Activated naive CD4-positive, alpha-beta T cell treated with anti-CD3 and anti-CD28 coated beads, Interleukin-2, amount 50 U/mL, for 72 hours (primary cell): ENCODE measurements at places on chromosomes 16 and 17. TPM values are rescaled to one million over a fixed set of nuclear protein-coding genes. Genes with fewer than 3 reads are reported as not detected.

The SOX15 gene
- total RNA-seq, result 0.93 TPM

DNA sequence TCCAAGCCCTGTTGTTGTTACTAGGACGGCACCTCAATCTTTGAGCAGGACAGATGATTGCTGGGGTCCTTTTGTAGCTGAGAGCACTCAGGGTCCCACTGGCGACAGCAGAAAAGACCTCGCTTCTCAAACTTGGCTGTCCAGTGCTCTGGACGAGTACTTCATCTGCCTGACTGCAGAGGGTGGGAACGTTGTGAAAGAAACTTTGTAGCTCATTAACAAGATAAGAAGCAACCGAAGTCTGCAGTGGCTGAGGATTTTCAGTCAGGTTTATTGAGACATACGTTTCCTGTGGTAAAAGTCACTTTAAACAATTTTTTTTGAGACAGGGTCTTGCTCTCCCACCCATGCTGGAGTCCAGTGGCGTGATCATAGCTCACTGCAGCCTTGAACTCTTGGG, 191.7 kb downstream of the PRKCB start:
- no peak for DNase-seq

DNA sequence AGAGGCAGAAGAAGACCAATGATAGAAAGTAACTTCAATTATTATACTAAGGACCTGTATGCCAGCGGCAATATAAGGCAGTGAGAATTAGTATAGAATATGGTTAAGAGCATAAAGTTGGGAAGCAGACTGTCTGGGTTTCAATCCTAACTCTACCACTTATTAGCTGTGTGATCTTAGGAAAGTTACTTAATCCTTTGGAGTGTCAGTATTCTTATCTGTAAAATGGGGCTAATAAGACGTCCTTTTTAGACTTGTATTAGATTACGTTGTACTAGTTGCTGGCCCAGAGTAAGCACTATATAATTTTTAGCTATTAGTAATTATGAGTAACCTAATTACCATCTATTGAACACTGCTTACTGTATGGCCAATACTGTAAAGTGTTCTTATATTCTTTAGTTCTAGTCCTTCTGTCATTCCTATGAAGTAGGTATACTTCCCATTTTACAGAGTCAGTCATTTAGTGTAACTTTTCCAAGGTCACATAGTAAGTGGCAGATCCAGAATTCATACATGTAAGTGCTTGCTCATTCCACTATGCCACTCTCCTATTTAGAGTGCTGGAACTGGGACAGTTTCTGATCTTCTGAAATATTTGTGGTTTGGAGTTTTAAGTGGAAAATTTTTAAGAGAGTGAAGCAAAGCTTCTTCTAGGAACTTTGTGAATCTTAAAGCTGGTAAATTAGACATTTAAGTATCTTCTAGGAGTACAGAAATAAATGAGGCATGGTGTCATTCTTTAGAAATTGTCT, 22.5 kb downstream of the HEATR9 start:
- DNase-seq, result no peak

The CHMP6 gene
- 9.7 TPM for total RNA-seq

DNA sequence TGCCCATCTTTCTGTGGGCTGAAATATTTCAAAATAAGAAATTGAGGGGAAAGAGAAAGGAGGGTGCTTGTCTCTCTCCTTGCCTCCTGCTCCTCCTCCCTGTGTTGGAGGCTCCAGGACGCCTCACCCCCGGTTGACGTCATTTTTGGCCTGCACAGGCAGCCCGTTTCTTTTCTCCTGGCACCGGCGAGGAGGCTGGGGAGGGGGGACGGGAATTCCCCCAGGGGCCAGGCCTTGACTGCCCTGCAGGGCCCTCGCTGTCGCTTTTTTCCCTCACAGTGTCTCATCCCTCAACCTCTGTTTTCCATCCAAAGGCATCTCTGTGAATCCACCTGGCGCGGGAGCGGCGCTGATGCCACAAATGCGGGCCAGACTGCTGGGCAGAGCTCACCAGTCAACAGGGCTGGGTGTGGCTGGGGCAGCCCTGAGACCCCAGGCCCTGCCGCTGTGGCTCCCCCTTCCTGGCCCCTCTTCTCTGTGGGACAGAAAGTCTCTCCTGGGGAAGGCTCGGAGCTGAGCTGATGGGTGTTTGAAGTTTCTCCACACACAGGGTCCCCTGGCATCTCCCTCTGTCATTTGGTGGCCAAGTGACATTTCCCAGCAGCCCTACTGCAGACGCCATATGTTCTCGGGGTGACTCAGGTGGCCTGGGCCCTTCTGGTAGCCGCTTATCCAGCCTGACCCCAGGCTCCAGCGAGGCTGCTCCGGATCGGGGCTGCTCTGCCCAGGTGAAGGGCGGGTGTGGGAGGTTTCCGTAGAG, 16.0 kb downstream of the CENPX start:
- no peak for DNase-seq

DNA sequence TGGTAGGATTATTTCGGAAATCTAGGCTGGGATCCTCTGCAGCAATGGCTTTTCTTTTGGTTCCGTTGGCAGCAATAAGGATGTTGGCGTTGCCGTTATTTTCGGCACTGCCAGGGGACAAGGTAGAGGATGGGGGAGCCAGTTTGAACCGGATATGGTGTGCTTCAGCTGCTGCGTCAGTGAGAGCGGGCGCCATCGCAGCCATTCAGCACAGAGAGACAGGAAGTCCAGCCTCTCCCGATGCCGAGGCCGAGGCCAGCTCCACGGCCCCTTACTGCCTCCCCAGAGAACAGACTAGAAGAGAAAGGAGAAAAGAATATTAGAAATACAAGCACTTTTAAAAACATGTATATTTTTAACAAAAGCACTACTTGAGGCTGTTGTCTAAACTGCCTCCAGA, 21.3 kb downstream of the KANSL1 start:
- DNase-seq, result no peak
